ENCODE measurements at places on chromosomes 7 and 10. TPM values are rescaled to one million over a fixed set of nuclear protein-coding genes. Genes with fewer than 3 reads are reported as not detected.

Gene GNGT1
- polyA plus RNA-seq: not detected

DNA sequence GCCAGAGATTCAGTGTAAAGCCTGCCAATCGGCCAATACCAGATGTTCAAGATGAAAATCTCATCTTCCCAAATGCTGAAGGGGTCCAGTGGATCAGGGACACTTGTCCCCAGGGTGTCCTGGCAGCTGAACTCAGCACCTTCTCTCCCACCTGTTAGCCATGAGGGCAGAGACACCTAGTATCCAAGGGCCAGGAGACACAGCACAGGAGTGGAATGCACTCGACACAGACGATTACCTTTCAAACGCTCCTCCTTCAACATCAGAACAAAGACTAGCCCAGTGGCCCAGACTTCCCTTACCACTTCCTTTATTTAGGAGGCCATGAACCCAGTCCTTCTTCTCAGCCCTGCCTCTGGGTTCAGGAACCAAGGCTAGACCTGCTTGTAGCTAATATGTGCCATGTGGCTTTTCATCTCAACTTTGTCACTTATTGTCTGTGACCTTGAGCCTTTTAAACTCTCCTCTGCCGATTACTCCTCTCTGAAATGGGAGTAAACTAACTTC is 180.3 kb upstream of the PLXNA4 start:
- no peaks in the 10 kb centered on the region for H3K36me3 ChIP-seq
- no peak overlapping the region for H3K4me3 ChIP-seq

Gene IQUB
- not detected for polyA plus RNA-seq

DNA sequence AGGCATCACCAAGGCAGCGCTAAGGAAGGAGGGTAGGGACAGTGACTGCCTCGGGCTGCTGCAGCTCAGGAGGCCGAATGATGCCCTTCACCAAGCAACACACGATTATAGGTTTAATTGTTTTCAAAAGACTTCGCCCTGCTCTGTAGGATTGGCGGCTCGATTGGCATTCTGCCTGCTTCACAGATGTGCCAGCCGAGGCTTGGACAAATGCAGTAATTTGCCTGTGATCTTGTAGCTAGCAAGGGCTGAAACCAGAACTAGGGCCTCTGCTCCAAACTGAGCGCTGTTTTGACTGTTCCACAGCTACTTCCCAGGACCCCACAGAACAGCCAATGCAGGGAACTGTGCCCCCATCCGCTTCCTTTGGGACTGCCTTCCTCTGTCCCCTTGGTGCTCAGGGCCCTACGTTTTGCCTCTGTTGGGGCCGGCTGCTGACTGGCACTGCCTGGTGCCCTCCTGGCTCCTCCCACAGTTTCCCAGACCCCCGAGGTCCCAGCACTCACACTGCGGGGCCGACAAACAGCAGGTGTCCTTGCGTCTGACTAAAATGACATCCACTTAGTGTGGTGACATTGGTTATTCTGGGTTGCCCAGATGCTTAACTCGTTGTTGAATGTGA is 62.6 kb upstream of the EN2 start:
- no peak overlapping the region for H3K27ac ChIP-seq
- H3K4me3 ChIP-seq: no peak overlapping the region
- H3K36me3 ChIP-seq: no peaks in the 10 kb centered on the region
- no peaks in the 10 kb centered on the region for H3K4me1 ChIP-seq
- peaks cover 8% of the 10 kb centered on the region for H3K27me3 ChIP-seq
- DNase-seq: no peak

Gene TAS2R41
- polyA plus RNA-seq: not detected
